Fibroblast of lung (primary cell): ENCODE measurements at places on chromosomes 7 and 10. TPM values are rescaled to one million over a fixed set of nuclear protein-coding genes. Genes with fewer than 3 reads are reported as not detected.

DNA sequence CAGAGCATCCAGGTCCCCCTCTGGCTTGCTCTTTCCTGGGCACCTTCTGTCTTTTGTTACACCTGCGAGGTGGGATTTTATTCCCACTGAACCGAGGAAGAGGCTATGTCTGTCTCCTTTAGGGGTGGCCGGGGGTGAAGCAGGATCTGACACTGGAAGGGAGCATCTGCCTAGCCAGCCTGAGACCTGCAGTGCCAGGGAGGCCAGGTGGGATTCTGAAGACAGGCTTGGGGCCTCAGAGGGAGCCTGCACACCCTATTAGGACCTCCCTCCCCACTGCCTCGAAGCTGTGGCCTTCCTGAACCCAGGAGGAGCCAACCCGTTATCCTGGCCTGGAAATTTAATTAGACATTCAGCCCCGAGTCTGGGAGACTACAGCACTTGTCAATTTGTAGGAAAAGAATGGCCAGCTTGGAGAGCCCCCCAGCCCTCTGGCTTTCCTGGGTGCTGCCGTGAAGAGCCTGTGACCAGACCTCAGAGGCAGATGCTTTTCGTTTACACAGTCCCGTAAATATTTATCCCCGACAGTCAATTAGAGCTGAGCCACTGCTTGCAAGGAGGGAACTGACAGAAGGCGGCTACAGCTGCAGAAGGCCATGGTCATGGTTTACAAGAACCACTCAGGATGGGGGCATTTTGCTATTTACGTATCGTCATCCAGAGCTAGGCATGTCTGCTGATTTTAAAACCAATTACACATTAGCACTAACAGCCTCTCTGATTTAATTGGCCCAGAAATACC lies 19.7 kb downstream of the CHAT start:
- DNase-seq = no peak

GRCh38 chr10:114349522-114350215 lies 54.6 kb downstream of the AFAP1L2 start:
- DNase-seq = no peak

DNA sequence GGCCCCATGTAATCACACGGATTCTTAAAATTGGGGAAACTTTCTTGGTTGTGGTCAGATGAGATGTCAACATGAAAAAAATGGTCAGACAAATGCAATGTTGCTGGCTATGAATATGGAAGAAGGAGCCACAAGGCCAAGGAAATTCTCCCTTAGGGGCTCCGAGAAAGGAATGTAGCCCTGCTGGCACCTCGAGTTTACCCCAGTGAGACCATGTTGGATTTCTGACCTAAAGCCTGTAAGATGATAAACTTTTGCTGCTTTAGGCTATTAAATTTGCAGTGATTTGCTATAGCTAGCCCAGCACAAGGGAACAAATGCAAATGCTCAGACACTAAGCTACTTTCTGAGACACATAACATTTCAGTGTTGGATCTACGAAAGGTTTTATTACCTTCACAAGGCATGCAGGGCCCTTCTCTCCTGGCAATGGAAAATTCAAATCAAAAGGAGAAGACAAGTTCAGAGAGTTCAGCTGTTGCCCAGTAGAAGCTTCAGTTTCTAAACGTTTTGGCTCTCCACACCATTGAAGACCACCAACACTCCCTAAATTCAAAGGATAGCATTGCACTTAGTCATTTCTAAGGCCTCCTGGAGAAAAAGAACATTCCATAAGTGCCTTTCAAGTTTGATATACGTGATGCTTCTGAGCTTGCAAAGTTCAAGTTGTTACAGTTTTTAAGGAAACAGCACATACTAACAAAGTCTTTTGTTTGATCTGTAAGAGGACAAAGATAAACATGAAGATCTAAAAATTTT lies 23.4 kb downstream of the MCMBP start:
- DNase-seq = peak; percentile 91

DNA sequence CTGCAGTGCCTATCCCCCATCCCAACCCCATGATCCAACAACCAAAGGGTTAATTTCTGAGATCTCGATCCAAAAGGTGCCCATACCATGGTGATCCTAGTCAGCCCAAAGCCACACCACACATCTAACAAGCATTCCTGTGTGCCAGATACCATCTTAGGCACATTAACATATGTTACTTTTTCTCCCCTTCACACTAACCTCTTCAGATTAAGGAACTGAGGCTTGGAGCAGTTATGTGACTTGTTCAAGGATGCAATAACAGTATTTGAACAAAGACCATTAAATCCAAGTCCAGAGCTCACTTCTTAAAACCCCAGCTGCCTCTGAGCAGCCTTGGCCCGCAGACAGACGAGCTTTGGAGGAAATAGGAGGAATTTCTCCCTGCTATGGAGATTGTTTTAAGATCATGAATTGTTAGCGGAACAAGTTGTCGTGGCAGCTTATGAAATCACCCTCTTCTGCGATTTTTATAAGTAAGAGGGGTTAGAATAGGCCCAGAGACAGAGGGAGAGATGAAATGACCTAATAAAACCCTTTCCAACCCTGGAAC lies 327.2 kb downstream of the KCNMA1 start:
- DNase-seq = no peak

DNA sequence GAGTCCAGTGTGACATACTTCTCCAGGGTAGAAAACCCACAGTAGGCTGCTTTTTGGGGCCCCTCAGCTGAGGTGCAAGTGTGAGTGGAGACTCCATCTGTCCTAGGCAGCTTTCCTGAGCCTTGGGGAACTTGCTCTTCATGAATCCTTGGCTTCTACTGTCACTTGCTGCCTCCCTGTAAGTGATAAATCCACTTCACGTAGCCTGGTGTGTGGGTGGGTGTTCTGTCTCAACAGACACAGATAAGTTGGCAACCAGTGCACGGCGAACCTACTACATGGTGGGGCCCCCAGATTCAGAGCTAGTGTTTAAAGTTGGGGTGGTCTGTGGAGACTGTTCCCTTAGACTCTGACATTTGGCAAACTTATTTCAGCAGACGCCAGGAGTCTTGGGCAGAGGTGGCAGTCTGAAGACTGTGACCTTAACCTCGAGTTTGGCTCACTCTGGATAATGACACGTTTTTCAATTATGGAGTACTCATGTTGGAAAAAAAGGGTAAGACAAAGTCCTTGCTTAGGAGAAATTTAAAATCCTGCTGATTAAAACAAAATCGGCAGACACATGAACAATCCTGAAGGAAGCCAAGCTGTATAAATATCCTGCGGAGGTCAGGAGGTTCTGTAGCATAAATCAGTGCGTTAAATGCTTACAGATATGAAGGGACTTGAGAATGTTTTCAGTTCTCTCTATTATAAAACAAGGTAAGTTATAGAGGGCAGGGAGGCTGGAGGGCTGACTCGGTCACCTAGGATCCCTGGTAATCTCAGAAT lies 376.9 kb downstream of the PHTF2 start:
- DNase-seq = no peak

NKX1-2 gene
- polyA plus RNA-seq = not detected in 2 replicates

CCL24 gene
- not detected in 2 replicates for polyA plus RNA-seq

TMEM184A gene
- 0.05 and 0.10 TPM in 2 replicates for polyA plus RNA-seq

GNGT1 gene
- polyA plus RNA-seq = not detected in 2 replicates

OR2A12 gene
- polyA plus RNA-seq = not detected in 2 replicates

KIAA1217 gene
- polyA plus RNA-seq = 0.92 and 2.5 TPM in 2 replicates
